WTC11 (cell line): ENCODE measurements at places on chromosomes 7 and 10. TPM values are rescaled to one million over a fixed set of nuclear protein-coding genes. Genes with fewer than 3 reads are reported as not detected.

DNA sequence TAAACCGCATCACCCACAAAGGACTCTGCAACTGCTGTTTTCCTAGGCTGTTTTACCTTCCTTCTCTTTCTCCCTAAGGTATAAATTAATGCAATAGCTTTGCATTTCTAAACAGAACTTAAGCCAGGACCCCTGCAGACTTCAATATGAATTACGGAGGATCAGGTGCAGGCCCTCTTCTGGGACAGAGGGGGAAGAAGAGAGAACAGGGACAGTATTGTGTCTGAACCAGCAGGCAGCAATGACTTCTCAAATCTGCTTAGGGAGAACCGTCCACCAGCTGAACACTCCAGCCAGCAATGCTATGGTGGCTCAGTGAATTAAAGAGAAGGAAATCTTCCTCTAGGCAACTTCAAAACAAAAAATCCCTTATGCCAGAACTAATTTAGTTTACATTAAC, 35.7 kb downstream of the POLR3A start:
- DNase-seq = no peak

The RAB18 gene
- 61.1 to 71.4 TPM (median 65.7 TPM) in 3 replicates for total RNA-seq

The COL17A1 gene
- 0.60 to 1.5 TPM (median 1.1 TPM) in 3 replicates for total RNA-seq

The DPY19L1 gene
- 14.9 to 17.7 TPM (median 15.5 TPM) in 3 replicates for total RNA-seq

DNA sequence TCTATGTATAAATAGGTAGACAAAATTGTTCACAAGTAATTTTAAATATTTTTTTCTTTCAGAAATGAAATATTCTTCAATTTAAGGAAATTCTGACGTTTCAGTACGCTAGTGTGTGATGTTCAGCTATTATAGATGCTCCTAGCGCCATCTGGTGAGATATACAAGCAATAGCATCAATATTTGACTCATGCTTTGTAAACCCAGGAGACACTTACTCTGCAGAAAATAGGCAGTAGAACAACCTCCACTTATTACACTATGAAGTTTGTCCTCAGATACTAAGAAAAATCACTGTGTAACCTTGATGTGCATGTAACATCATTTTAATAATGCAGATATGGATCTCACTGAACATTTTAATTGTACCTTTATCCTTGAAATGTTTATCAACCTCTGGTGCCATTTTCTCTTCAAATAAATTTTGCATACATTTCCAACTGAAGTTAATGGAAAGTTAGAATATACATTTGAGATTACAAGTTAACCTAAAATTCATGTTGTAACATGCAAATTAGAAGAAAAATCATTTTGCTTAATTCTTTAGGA, 151.5 kb upstream of the FAM3C start:
- DNase-seq = no peak

GRCh38 chr7:36315309-36315944, 74.2 kb upstream of the ANLN start:
- no peak for DNase-seq

- DNase-seq = no peak
Observed at GRCh38 chr10:69213591-69214311, 6.4 kb upstream of the HKDC1 start.
